Cerebellum (tissue), 4 donors: ENCODE measurements at places on chromosomes 1 and 21. TPM values are rescaled to one million over a fixed set of nuclear protein-coding genes. Genes with fewer than 3 reads are reported as not detected.

C1QTNF12 gene
- 0.45 TPM for total RNA-seq

OPTC gene
- not detected for total RNA-seq

DNA sequence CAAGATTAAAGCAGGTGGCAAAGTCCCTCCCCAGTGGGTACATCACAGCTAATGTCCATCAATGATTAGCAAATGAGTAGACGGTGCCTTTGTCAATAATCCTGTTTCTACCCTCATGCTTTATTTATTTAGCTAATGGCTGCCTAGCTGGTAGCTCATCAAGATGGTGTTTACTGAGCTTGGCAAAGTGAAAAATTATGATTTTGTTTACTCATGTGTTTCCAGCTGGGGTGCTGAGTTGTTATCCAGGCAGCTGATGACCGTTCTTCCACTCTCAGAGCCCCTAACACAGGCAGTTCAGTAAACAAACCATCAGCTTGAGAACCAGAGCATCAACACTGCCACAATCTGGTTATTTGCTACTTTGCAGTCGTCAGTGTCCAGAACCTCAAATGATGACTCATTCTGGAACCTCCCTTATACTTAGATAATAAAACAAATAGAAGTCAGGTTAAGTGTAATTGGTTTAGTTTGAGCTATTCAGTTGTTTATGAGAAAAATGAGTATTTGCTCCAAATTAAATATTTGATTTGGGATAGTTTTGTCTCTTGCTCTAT is 163.9 kb downstream of the ST6GALNAC5 start:
- no peak for DNase-seq

GRCh38 chr1:54794451-54795355 is 6.4 kb downstream of the TTC22 start:
- DNase-seq = no peak

BARHL2 gene
- 1.5 TPM for total RNA-seq

PTPN22 gene
- 0.36 TPM for total RNA-seq
